ENCODE measurements at places on chromosomes 7 and 10. TPM values are rescaled to one million over a fixed set of nuclear protein-coding genes. Genes with fewer than 3 reads are reported as not detected.

PPIA gene
- total RNA-seq, result 1,099 TPM

GIMAP4 gene
- not detected for total RNA-seq

NKX2-3 gene
- not detected for total RNA-seq

CUL2 gene
- 19.9 TPM for total RNA-seq
